Bronchial epithelial cell (primary cell): ENCODE measurements at places on chromosomes 11 and 22.
A peak's percentile ranks its signal among the peaks of the same experiment; 100 is the strongest.

DNA sequence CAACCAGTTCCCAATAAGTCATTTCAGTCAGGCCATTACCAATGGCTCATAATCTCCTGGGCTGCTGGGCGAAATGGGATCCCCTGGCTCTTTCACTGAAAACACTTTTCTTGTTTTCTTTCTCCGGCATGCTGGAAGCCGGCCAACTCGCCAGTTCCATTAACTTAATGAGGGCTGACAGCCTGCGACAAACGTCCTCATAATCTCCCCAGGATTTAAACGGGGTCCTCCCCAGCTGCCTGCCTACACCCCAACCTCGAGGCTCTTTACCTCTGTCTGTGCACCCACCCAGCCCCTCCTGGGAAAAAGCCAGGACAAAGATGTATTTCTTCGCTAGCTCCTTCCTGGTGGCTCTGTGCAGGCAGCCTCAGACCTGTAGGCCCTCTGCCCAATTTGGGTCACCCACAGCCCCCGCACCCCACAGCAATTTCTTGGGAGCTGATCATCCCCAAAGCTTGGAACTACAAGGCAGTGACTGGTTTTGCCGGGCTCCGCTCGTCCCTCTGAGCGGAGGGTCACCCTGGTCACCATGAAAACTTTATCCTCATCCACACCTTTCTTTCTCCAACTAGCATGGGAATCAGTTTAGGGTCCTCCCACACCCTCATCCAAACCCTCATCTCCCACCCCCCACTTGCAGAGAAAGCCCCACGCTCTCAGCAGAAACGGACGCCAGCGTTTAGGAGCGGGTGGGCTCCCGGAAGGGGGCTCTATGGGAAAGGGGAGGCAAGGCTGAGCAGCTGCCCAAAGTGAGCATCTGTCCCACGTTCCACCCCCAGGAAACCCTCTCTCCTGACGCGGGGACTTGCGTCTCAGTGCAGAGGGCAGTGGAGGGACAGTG lies 51.1 kb upstream of the KCNQ1OT1 start:
- DNase-seq: no peak

DNA sequence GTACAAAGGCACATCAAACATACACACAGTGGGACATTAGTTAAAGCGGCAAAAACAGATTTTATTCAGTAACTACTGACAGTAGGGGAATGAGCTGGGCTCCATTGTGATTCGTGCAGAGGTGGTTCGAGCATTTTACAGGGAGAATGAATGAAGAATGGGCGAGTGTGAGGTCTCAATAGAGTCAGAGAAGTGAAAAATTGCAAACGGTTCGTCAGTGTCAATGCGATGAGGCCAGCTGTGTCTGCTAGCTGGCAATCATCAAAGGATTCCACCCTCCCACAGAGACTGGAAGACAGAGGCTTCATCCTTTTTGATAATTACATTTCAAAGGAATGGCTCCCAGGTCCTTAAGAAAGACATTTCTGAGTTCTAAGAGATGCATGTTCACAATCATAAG lies 17.4 kb downstream of the OR4D9 start:
- no peak for DNase-seq

DNA sequence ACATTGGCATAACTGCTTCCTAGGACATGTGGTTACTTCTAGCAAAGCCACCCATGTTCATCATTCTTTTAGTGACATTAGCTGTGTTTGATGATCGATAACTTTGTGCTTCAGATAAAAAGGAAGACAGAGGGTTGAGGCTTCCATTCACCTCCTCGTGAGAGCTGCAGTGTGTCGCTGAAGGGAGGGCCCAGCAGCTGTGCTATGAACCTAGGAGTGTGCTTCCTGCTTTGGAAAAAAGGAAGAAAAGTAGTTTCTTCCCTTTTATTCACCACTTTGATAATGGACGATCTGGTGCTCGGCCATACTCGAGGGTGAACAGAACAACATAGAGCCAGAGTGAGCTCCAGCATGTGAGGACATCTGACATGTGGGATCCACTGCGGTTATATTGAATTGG lies 6.1 kb upstream of the RFPL2 start:
- no peak for DNase-seq

DNA sequence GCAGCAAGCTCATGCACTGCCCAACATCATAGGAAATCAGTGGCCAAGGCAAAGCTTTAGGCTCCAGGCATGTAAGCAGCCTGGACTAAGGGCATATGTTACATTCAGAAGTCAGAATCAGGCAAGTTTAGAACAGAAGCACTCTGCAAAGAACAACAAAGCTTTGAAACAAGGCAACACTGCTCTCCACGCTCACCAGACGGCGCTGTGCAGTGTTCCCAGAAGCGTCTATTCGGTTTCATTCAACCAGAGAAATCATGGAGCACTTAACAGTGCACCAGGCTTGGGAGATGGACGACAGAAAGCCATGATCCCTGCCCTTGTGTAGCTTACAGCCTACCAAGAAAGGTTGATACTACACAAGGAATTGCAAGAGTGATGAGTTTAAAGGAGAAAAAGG lies 555.8 kb downstream of the BUD13 start:
- peak; percentile 37 for DNase-seq

GRCh38 chr11:45919806-45920530 lies 2.3 kb upstream of the PEX16 start:
- no peak for DNase-seq

DNA sequence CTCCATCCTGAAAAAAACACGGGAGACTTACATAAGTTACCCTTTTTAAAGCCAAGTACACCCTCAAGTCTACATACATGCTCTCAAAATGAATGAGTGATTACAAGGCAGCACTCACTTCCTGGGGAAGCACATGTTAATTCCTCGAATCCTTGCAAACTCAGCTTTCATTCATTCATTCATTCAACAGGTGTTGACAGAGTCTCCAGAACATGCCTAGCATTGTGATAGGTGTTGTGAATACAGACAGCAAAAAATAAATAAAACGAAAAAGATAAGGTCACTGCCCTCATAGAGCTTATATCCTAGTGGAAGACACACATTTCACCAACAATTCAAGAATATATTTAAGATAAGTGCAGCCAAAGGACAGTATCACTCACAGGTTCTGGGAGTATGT lies 19.7 kb downstream of the MPPED2 start:
- DNase-seq: no peak

DNA sequence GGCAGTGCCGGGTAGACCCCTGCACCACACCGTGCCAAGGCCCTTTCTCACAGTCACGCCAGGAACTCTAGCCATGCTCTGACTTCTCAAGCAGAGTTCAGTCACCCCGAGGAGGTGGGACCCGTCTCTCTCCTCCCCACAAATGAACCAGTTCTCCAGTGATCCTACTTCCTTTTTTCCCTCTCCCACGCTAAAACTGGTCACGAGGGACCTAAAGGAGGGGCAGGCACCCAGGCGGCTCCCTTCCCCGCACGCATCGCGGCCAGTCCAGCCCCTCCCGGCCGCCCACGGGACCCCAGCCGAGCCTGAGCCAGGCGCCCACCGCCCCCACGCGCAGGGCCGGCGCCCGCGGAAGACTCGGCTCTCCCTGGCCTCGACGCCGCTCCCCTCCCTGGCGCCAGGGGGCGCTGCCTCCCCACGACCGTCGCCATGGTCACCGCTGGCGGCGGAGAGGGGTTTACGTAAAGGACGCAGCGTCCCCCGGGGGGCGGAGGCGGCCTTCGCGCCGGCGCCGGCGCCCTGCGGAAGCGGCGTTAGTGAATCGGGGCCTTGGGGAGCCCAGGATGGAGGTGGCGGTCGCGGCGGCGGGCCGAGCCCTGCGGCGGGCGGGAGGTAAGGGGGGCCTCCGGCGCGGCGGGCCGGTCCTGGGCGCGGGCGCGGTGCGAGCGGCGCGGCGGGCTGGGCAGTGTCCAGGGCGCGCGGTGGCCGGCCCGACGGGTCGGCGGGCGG lies at the start of gene DAGLA:
Gene DAGLA (plus strand): TSS at position 499 of the 729 bp plus-strand sequence. CDS start 39,765 bp downstream, outside the sequence.
- DNase-seq: no peak

- DNase-seq: no peak
Observed at GRCh38 chr11:14270690-14271542, 88.1 kb downstream of the RRAS2 start.

DNA sequence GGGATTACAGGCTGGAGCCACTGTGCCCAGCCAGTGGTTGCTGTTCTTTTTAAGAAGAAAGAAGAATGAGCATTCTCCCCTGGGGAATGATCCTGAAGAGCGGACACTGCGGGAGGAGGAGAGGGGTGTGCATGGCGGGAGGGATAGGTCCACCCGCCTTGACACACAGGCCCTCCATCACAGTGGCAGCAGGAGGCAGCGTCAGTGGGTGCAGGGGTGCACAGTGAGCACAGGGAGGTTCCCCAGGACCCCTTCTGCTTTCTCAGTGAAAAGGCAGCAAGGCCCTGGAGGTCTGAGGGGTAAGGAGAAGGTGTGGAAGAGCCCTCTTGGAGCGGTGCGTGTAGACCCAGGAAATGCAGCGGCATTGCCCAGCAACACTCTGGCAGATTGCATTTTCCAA lies 28.9 kb upstream of the CBX7 start:
- DNase-seq: no peak

DNA sequence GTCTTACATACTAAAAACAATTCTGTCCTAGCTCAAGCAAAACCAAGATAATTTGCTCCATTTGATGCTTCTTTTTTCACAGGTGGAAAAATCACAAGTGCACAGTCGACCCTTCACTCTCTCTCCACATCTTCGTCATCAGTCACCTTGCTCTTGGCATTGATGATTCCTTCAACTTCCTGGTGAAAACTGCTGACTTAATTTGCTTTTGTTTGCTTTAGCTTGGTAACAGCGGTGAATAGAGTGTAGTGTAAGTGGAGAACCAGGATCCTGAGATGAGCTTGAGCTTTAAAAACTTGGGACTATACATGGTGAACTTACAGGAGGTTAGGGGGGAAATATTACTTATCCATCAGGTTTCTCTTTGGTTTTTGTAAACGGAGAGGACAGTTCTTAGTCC lies 331.1 kb upstream of the ARHGAP42 start:
- DNase-seq: peak; percentile 57

GRCh38 chr11:128904656-128905344 lies 13.6 kb downstream of the KCNJ5 start:
- no peak for DNase-seq

DNA sequence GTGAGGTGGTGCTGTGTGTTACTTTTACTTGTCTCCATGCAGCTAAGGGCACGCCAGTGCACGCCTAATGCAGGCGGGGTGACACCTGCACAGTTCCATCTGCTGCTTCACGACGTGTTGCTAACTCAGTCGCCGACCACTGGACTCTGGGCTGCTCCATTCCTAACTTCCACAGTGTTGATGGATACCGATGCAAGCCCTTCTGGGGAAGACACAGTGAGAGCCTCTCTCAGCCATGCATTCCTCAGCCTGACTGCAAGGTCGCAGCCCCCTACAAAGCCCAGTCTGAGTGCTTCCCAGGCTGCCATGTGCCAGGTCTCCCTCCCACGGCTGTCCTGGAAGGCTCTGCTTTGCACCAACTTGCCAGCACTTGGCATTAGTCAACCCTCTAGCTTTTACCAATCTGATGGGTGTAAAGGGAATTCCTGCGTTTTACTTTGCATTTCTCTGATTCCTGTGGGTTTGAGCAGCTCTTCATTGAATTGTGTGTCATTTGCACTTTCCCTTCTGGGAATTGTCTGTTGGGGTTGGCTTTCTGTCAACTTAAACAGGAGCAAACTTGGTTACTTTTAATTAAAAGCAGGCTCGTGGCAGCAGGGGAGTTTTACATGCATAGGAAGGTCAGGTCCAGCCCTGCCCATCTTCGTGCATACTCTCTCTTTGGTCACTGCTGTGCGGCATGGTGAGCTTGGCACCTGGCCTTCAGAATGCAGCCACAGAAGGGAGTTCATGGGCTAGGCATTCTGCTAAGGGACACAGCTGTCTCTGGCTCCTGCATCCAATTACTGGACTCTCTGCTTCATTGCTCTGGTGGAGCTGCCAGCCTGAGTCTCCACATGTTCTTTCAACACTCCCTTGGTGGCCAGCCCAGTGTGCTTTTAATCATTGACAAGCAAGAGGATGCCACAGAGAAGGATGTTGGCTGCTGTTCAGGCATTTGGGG lies 34.6 kb upstream of the SHANK2 start:
- DNase-seq: peak; percentile 86
